ENCODE measurements at places on chromosomes 13 and 19.

DNA sequence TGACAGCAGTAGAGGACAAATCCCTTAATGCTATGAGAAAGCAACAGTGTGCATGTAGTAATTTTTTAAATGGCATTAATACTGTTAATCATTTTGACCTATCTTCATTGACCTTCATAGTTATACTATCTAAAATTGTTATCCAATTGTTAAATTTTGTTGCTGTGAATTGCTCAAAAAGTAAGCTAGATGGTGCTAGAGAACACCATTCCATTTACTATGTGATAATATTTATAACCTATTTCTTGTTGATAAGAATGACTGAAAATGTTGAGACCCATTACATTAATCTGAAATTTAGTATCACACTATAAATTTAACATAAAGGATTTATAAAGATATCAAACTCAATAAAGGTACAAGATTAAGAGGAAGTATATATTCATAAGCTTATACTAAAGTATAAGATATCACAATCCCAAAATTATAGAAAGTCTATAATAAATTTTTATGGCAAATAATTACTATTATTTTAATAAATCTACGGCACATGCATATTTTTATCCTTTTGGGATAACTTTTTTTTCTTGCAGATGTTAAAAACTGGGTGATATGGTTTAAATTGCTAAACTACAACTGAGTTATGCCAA is 1573.3 kb downstream of the PCDH9 start:
- no peak for DNase-seq

DNA sequence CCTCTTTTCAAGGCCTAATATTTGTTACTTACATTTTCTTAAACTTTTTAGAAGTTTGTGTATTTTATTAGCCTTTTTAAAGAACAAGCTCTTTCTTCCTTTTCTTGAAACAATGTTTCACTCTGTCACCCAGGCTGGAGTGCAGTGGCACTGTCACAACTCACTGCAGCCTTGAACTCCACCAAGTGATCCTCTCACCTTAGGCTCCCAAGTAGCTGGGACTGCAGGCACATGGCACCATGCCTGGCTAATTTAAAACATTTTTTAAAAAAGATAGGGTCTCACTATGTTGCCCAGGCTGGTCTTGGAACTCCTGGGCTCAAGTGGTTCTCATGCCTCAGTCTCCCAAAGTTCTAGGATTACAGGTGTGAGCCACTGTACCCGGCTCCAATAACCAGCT is 192.2 kb upstream of the SPRY2 start:
- DNase-seq = no peak

DNA sequence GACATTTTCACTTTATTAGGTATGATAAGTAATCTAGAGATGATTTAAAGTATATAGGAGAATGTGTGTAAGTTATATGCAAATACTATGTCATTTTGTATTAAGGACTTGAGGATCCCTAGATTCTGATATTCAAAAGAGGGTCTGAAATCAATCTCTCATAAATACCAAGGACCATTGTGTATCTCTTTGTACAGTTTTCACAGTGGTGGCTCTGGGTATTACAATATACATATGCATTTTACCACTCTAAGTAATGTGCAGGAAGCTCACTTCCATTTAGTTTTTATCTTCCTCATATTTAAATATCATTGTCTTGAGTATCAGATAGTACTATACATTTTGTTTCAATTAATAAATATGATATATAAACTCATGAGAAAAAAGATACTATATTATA is 862.6 kb upstream of the PCDH20 start:
- no peak for DNase-seq

- no peak for DNase-seq
These were observed 1.1 kb upstream of the EID2B start for GRCh38 chr19:39533791-39534190.

- no peak for DNase-seq
These were observed 34.1 kb upstream of the WDFY2 start for GRCh38 chr13:51550151-51550550.

DNA sequence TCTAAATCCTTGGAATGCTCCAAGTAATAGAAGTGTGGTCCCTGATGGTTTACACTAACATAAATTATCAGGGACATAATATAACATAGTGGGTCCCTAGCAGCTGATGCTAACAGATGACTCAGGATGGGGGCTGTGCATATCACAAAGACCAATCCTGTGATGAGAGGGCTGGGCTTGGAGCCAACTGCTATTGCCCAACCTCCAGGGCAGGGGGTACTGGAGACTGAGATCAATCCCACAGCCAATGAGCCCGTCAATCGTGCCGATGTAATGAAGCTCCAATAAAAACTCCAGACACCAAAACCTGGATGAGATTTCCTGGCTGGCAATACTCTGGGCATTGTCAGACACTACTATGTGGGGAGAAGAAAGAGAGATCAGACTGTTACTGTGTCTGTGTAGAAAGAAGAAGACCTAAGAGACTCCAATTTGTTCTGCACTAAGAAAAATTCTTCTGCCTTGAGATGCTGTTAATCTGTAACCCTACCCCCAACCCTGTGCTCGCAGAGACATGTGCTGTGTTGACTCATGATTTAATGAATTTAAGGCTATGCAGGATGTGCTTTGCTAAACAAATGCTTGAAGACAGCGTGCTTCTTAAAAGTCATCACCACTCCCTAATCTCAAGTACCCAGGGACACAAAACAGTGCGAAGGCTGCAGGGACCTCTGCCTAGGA is 33.4 kb downstream of the ABCC4 start:
- no peak for DNase-seq

DNA sequence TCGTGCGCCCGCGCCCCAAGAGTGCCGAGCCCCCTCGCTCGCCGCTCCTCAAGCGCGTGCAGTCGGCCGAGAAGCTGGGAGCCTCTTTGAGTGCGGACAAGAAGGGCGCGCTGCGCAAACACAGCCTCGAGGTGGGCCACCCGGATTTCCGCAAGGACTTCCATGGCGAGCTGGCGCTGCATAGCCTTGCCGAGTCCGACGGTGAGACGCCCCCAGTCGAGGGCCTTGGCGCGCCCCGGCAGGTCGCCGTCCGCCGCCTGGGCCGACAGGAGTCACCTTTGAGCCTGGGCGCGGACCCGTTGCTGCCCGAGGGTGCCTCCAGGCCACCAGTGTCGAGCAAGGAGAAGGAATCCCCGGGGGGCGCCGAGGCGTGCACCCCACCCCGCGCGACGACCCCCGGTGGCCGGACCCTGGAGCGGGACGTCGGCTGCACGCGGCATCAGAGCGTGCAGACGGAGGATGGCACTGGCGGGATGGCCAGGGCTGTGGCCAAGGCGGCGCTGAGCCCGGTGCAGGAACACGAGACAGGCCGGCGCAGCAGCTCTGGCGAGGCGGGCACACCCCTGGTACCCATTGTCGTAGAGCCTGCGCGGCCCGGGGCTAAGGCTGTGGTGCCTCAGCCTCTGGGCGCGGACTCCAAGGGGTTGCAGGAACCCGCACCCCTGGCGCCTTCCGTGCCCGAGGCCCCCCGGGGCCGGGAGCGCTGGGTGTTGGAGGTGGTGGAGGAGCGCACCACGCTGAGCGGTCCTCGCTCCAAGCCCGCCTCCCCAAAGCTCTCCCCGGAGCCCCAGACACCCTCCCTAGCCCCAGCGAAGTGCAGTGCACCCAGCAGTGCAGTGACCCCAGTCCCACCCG is 7.1 kb downstream of the DNASE2 start:
- no peak for DNase-seq

DNA sequence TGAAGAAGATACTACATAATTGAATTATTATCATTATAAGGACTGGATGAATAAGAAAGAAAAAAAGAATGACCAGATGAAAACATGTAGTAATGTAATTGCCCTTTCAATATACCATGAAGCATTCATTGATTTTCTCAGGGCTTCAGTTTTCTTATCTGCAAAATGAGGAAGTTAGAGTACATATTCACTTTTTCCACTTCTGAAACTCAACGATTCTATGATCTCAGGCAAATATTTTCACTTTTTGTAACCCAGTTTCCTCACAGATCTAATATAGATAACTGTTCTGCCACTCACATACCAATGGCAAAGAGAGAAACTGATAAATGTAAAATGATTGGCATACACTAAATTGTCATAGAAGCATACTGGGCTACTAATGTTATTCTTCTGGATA is 856.6 kb upstream of the KLHL1 start:
- DNase-seq = no peak

DNA sequence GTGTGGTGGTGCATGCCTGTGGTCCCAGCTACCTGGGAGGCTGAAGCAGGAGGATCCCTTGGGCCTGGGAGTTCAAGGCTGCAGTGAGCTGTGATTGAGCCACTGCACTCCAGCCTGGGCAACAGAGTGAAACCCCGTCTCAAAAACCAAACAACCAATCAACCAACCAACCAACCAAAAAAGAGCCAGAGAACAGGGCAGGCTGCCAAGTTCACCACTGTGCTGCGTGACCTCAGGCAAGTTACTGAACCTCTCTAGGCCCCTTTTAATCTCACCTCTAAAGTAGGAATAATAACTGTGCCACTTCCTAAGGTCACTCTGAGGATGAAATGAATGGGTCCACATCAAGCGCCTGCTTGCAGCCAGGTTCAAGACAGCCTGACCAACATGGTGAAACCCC is 16.9 kb downstream of the TJP3 start:
- DNase-seq = no peak

- DNase-seq = no peak
These were observed 59.2 kb upstream of the OLFM4 start for GRCh38 chr13:52969373-52969772.

- no peak for DNase-seq
These were observed 8.5 kb upstream of the ZNF91 start for GRCh38 chr19:23403581-23404324.

GRCh38 chr13:45886466-45886865 is 34.9 kb upstream of the SIAH3 start:
- no peak for DNase-seq

- DNase-seq = no peak
These were observed 50.7 kb upstream of the FRY start for GRCh38 chr13:31980830-31981229.

GRCh38 chr19:43318203-43318602 is 35.3 kb upstream of the CD177 start:
- DNase-seq = no peak

DNA sequence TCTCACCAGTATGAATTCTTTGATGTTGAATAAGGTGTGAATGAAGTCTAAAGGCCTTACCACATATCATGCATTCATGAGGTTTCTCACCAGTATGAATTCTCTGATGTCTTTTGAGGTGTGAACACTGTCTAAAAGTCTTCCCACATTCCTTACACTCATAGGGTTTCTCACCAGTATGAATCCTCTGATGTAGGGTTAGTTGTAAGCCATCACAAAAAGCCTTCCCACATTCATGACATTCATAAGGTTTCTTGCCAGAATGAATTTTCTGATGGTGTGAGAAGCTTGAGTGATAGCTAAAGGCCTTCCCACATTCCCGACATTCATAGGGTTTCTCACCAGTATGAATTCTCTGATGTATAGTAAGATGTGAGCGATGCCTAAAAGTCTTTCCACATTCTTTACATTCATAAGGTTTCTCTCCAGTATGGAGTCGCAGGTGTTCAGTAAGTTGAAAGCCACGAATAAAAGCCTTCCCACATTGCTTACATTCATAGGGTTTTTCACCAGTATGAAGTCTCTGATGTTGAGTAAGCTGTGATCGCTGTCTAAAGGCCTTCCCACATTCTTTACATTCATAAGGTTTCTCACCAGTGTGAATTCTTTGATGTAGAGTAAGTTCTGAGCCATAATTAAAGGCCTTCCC is 27.7 kb downstream of the ZNF461 start:
- DNase-seq = no peak

GRCh38 chr13:100300708-100301107 is 211.8 kb downstream of the PCCA start:
- no peak for DNase-seq

- DNase-seq = no peak
These were observed 190.0 kb upstream of the MIR17HG start for GRCh38 chr13:91157273-91158016.

DNA sequence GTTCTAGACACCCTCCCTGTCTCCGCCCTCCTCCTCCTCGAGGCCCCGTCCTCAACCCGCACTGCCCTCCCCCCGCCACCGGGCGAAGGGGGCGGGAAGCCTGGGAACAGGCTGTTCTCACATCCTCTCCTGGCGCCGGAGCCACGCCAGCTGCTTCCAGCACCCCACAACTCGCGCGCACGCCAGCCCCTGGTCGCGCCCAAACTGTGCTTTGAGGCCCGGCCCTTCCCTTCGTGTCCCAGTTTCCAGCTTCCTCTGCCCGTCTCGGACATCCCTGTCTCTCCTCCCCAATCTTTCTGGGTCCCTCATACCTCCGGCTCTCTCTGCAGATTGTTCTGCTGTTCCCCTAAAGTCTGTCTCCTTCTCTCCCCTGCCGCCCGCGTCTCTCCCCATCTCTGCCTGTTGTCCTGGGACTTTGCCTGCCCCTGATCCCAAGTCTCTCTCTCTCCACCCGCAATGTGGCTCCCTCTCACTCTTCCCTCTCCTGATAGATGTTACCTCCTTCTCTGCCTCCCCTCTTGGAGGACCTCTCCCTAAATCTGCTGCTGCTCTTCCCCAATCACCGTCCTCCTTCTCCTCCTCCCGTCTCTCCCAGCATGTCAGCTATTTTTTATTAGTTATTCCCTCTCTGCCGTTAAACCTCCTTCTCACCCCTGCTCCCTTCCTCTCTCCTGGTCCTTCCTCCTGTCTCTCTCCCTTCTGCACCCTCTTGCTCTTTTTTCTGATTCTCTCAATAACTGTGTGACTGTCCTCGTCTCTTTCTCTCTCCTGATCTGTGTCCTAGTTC is 14.2 kb downstream of the DPF1 start:
- no peak for DNase-seq

GRCh38 chr13:26502826-26503225 is 54.7 kb upstream of the WASF3 start:
- no peak for DNase-seq

DNA sequence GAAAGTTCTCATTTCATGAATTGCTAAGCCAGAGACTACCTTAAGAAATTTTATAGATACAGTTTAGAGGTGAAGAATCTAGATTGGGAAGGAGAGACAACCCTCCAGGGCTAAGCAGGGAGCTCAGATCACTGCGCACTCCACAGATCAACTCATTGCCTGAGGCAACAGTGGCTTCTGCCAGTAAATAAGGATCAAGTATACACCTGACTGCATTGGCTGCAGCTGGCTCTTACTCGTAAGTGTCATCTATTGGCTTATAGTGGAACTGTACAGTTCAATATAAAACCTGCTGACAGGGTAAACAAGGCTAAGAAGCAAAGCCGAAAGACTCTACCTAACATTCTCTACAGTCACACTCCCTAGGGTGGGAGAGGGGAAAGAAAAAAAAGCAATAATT is 18.0 kb upstream of the C1QTNF9B start:
- no peak for DNase-seq

- DNase-seq = no peak
These were observed 9.7 kb downstream of the PRKACA start for GRCh38 chr19:14107581-14108461.
